ENCODE measurements at places on chromosomes 16 and 17. TPM values are rescaled to one million over a fixed set of nuclear protein-coding genes. Genes with fewer than 3 reads are reported as not detected.

The MTHFSD gene
- total RNA-seq = 15.8 TPM

The IL17C gene
- not detected for total RNA-seq

The CTF1 gene
- 4.5 TPM for total RNA-seq

The WFDC1 gene
- total RNA-seq = 3.3 TPM

The PAGR1 gene
- 40.5 TPM for total RNA-seq

The RBFOX1 gene
- 0.29 TPM for total RNA-seq

The GLIS2 gene
- 1.5 TPM for total RNA-seq

The OR1F1 gene
- total RNA-seq = not detected

The DPEP3 gene
- 0.29 TPM for total RNA-seq

The ARL5C gene
- not detected for total RNA-seq

The YBX2 gene
- 2.9 TPM for total RNA-seq

The RND2 gene
- 1.3 TPM for total RNA-seq

The HBQ1 gene
- not detected for total RNA-seq

The TMIGD1 gene
- not detected for total RNA-seq

The DNAI2 gene
- total RNA-seq = not detected

The NTN1 gene
- total RNA-seq = 2.2 TPM

The NDRG4 gene
- 3.7 TPM for total RNA-seq

The TEX19 gene
- not detected for total RNA-seq

The TBC1D3H gene
- total RNA-seq = not detected

The MFAP4 gene
- 186 TPM for total RNA-seq

The MT4 gene
- total RNA-seq = not detected

The CETP gene
- 0.80 TPM for total RNA-seq

The CORO6 gene
- total RNA-seq = 6.6 TPM

The CEP295NL gene
- total RNA-seq = 7.2 TPM

The ABCA8 gene
- 47.5 TPM for total RNA-seq

The FMNL1 gene
- total RNA-seq = 31.2 TPM

The SLC13A2 gene
- 0.66 TPM for total RNA-seq

The CES5A gene
- not detected for total RNA-seq

The GLTPD2 gene
- not detected for total RNA-seq

The PIK3R6 gene
- total RNA-seq = 2.9 TPM

The UNC45B gene
- not detected for total RNA-seq

The KCTD11 gene
- 9.1 TPM for total RNA-seq

The CD300H gene
- total RNA-seq = not detected

The KRT25 gene
- total RNA-seq = not detected

The TNS4 gene
- not detected for total RNA-seq

The CCL7 gene
- not detected for total RNA-seq

The OR1G1 gene
- total RNA-seq = not detected

The ASGR1 gene
- total RNA-seq = 1.3 TPM

The WNT3 gene
- 2.9 TPM for total RNA-seq

The RNF112 gene
- total RNA-seq = 0.96 TPM

The LDAF1 gene
- total RNA-seq = 49.2 TPM
